ENCODE measurements at places on chromosomes 3 and 15. TPM values are rescaled to one million over a fixed set of nuclear protein-coding genes. Genes with fewer than 3 reads are reported as not detected.

The ABI3BP gene
- not detected for total RNA-seq

DNA sequence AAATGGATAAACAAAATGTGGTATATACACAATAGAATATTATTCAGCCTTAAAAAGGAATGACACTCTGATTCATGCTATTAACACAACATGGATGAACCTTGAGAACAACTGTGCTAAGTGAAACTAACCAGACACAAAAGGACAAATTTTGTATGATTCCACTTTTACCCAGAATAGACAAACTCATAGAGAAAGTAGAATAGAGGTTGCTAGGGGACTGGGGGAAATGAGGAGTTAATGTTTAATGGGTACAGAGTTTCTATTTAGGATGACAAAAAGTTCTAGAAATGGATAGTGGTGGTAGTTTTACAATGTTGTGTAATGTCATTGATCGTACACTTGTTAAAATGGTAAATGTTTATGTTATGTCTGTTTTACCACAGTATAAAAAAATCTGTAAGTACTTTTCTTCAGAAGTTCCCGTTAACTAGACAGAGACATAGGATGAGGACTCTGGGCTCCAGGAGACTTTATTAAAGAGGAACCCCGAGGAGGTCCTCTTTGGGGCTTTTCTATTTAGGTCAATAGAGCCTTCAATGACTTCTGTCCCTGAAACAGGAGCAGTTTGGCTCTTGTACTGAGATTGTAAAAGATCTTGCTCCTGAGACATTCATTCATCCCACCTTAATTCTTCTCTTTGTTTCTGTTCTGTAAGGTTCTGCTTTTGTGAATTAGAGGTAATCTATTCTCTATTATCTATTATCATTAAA is 24.5 kb downstream of the ABHD6 start:
- peaks cover 1% of the 10 kb centered on the region for H3K36me3 ChIP-seq
- H3K4me1 ChIP-seq, result no peaks in the 10 kb centered on the region
- DNase-seq, result no peak
- no peak overlapping the region for H3K27ac ChIP-seq
- H3K27me3 ChIP-seq, result no peaks in the 10 kb centered on the region
- no peak overlapping the region for H3K4me3 ChIP-seq

GRCh38 chr3:38544926-38545325 is 48.8 kb downstream of the EXOG start:
- no peaks in the 10 kb centered on the region for H3K27me3 ChIP-seq
- H3K27ac ChIP-seq, result no peak overlapping the region
- no peak for DNase-seq
- H3K36me3 ChIP-seq, result no peaks in the 10 kb centered on the region

The ZNF619 gene
- total RNA-seq, result 6.8 TPM

GRCh38 chr15:23472678-23473077 is 25.6 kb upstream of the GOLGA6L2 start:
- H3K4me1 ChIP-seq, result no peaks in the 10 kb centered on the region
- no peak overlapping the region for H3K27ac ChIP-seq
- no peak overlapping the region for H3K4me3 ChIP-seq
- no peaks in the 10 kb centered on the region for H3K27me3 ChIP-seq
- DNase-seq, result no peak

DNA sequence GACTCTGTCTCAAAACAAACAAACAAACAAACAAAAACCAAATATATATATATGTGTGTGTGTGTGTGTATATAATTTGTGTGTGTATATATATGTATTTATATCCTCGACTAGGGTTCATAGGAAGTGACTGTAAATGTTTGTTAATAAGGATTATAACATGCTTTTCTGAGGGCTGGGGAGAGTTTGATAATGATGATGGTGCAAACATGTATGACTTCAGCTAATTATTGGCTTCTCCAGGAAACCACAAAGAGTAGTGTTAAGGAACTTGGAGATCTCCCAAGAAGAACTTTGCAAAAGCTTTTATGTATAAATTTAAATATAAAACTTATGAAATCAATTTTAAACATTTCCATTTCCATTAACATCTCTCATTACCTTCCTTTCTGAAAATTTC is 3.9 kb upstream of the OPA1 start:
- H3K4me1 ChIP-seq, result no peaks in the 10 kb centered on the region
- H3K27me3 ChIP-seq, result no peaks in the 10 kb centered on the region
- H3K36me3 ChIP-seq, result no peaks in the 10 kb centered on the region
- no peak overlapping the region for H3K27ac ChIP-seq

The ISLR gene
- total RNA-seq, result not detected

GRCh38 chr15:93543093-93543492 is 454.1 kb upstream of the RGMA start:
- H3K4me1 ChIP-seq, result no peaks in the 10 kb centered on the region
- no peaks in the 10 kb centered on the region for H3K36me3 ChIP-seq
- no peak overlapping the region for H3K4me3 ChIP-seq
- DNase-seq, result no peak
- no peak overlapping the region for H3K27ac ChIP-seq
- no peaks in the 10 kb centered on the region for H3K27me3 ChIP-seq

DNA sequence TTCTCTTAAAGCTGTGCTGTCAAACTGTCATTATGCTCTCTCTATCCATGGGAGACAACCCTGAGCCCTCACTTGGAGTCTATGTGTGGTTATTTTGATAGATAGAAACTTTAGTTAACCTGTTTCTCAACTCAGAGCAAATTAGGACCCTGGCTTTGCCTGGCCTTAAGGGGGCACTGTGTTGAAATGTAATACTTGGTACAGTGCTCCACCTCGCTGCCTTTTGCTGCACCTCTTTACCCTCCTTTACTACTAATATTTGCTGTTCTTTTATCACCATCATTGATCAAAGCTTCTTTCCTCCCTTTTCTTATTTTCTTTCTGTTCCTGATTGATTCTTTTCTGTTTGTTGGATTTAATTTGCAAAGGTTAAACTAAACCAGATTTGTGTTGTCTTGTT is 34.3 kb downstream of the STT3B start:
- DNase-seq, result no peak
- no peak overlapping the region for H3K4me3 ChIP-seq
- H3K36me3 ChIP-seq, result no peaks in the 10 kb centered on the region
- H3K27ac ChIP-seq, result no peak overlapping the region

GRCh38 chr3:62084558-62084957 is 288.8 kb downstream of the FEZF2 start:
- H3K27ac ChIP-seq, result no peak overlapping the region
- DNase-seq, result no peak
- no peaks in the 10 kb centered on the region for H3K36me3 ChIP-seq
- no peaks in the 10 kb centered on the region for H3K27me3 ChIP-seq

GRCh38 chr15:74317820-74318375 is 49.5 kb downstream of the CYP11A1 start:
- H3K4me1 ChIP-seq, result no peaks in the 10 kb centered on the region
- H3K27ac ChIP-seq, result no peak overlapping the region
- no peak overlapping the region for H3K4me3 ChIP-seq
- DNase-seq, result no peak
- H3K36me3 ChIP-seq, result no peaks in the 10 kb centered on the region
- no peaks in the 10 kb centered on the region for H3K27me3 ChIP-seq

All from Caco-2 (cell line).